ENCODE measurements at places on chromosomes 3 and 15.

- no peak for DNase-seq
These were observed 59.7 kb downstream of the NOX5 start for GRCh38 chr15:69074001-69074842.

DNA sequence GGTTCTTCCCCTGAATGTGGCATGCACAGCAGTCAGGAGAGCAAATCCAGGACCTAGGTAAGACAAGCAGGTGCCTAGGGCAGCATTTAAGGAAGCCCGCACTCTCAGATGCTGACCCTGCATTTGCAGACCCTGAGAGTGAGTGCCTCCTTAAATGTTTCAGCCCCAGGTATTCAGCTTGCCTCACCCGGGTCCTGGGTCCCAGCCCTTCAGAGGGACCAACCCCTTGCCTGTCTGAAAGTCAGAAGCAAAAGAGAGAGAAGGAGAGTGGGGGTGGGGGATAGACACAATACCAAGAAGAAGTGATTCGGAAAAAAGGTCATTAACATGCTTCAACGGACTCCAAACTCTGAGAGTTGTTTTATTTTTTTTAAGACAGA is 75.0 kb downstream of the MEGF11 start:
- DNase-seq = no peak

- DNase-seq = no peak
These were observed 25.6 kb upstream of the NR2E3 start for GRCh38 chr15:71784719-71785118.

DNA sequence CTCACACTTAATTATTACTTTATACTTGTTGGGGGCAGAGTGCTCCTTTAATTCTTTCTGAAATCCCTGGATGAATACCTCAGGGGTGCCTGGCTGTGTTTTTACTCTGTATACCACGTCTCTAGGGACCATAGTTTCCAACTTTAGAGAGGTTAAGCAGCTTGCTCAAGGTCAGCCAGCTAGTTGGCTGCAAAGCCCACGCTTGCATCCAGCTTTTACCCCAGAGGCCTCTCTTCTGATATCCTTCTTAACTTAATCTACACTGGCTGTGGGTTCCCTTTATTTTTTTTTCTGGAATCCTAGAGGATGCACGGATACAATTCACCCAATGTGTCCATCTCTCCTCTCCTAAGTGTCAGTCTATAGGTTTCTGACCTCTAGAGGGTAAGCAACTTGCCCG is 1.4 kb downstream of the PDZRN3 start:
- no peak for DNase-seq

GRCh38 chr15:58110999-58111717 is 27.0 kb upstream of the AQP9 start:
- no peak for DNase-seq

GRCh38 chr3:25907081-25907480 is 117.2 kb downstream of the OXSM start:
- DNase-seq = no peak

GRCh38 chr15:94620632-94621031 is 389.3 kb downstream of the MCTP2 start:
- no peak for DNase-seq

DNA sequence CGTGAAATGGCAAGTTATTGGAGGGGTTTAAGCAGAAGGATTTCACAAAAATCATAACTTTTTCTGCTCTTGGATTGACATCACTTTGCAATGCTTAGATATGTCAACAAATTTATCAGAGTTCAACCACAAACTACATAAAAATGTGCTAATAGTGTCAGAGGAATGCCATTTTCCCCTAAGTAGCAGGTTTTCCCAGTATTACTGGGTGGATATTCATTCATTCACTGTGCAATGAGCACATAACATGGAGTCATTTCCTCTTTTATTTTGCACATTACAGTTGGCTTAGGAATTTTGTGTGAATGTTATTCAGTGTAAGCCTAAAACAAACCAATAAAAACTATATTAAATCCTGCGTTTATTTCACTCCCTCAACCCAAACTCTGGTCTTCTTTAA is 537.3 kb upstream of the MCTP2 start:
- DNase-seq = no peak

GRCh38 chr3:22922317-22922716 is 280.8 kb upstream of the UBE2E2 start:
- DNase-seq = no peak

- peak; percentile 44 for DNase-seq
These were observed 22.0 kb downstream of the SLC7A14 start for GRCh38 chr3:170563712-170564423.

GRCh38 chr3:8658306-8659212 is 14.0 kb upstream of the SSUH2 start:
- peak; percentile 36 for DNase-seq

DNA sequence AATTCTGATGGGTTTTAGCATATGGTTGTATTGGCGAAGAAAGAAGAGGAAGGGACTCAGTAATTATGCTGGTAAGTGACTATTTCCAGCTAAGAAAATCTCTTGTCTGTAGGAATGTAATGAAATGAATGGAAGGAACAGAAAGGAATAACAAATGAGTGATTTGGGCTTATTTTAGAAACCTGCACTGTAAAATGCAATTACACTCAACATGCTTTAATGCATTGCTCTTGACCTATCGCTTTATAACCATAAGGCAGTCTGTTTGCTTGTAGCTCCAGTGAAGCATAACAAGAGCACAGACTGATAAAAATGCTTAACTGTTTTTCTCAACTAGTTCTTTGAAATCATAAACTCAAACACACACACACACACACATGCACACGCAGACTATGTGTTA is 549.0 kb downstream of the ROBO2 start:
- DNase-seq = no peak

GRCh38 chr3:167151636-167152035 is 228.5 kb downstream of the ZBBX start:
- DNase-seq = no peak

DNA sequence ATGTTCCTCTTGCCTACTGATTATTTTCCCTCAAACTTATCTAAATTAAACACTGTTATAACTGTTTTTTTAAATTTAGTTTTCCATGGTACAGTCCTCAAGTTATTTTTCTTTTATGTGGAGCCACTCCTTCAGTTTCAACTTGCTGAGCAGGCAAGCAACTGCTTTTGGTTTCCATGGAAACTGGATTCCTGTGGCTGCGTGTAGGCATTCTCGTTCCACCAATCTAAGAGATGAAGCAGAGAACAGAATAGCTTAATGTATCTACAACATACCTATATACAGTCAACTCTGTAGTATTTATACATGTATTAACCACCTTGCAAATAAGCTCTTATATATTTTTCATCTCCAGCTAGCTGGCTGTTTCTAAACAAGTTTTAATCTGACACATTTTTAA is 25.8 kb upstream of the ANXA2 start:
- no peak for DNase-seq

DNA sequence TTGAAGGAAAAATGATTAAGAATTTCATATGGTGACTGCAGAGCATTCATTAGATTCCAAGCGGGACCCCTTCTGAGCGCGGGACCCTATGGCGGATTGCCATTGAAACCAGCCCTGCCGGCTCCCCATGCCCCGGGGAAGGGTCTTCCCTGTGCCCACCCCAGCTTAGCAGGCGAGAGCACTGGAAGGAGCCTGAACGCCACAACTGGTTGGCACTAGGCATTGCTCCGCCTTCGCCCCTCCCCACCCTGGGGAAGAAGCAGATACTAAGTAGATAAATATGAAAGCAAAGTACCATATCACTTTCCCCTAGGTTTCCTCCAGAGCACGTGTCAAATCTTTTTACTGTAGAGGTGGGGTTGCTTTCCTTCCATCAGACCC is 70.7 kb downstream of the CYP19A1 start:
- no peak for DNase-seq

GRCh38 chr15:83118291-83118827 is 10.9 kb downstream of the TM6SF1 start:
- no peak for DNase-seq

GRCh38 chr3:117102426-117102825 is 392.8 kb downstream of the TUSC7 start:
- no peak for DNase-seq

- DNase-seq = peak; percentile 83
These were observed 8.4 kb downstream of the NBEAL2 start for GRCh38 chr3:46987743-46988401.

DNA sequence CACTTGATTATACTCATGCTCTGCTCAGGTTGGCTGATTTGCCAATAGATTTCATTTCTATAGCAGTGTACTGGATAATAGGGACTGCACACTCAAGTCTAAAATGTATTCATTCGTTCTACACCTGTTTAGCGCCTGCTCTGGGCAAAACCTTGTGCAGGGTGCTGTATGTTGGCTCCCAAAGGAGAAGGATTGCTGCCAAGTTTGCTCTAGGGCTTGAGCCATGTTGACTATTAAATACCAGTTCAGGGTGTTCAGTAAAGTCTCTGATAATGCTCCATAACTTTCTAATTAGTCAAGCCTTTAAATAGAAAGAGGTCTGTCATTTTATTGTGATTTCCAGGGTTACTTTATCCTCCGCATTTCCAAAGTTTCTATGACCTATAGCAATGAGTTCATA is 470.2 kb downstream of the MAGI1 start:
- DNase-seq = no peak

DNA sequence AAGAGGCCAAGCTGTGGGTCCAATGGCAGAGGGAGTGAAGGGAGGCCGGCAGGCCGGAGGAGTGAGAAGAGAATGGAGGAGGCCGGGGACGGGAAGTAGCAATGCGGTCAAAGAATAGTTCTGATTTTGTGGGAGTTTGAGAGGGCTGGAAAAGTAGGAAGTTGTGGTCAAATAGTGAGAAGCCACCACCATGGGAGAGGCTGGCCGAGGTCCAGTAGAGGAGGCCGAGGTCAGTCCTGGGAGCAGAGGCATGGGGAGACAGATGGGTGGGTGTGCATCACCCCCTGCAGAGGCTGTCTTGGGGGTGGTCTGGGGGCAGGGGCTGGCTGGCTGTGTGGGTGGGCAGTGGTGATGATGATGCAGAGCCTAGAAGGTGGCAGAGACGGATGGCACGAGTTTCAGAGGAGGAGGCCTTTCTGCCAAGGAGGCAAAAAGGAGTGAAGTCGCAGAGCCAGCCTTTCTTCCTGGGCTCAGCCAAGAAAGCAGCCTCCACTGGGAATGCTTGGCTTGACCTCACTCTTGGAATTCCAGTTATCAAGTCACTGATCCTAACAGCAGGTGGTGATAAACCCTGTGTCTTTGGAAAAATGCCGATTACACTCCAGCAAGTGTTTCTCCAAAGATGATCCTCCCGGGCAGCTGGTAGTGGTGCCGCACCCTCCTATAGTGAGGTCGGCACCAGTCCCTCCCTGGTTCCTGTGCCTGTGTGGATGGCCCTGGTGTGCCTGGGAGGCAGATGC is 57.3 kb downstream of the ARNT2 start:
- no peak for DNase-seq

DNA sequence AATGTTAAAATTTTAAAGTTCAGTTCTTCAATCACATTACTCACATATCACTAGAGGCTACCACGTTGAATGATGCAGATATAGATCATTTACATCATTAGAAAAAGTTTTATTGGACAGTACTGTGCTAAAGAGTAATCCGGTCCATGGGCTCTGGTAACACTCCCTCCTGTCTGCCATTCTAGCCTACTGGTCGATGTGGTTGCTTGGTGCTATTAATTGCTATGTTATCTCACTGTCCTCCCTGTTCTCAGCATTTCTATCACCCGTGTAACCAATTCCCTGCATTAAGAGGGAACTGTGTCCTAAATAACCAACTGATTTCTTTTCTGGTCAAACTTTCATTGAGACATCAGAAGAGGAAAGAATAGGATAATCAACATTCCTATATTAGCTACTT is 347.5 kb upstream of the RBMS3 start:
- no peak for DNase-seq

GRCh38 chr3:197532388-197532787 is 23.4 kb downstream of the BDH1 start:
- no peak for DNase-seq

DNA sequence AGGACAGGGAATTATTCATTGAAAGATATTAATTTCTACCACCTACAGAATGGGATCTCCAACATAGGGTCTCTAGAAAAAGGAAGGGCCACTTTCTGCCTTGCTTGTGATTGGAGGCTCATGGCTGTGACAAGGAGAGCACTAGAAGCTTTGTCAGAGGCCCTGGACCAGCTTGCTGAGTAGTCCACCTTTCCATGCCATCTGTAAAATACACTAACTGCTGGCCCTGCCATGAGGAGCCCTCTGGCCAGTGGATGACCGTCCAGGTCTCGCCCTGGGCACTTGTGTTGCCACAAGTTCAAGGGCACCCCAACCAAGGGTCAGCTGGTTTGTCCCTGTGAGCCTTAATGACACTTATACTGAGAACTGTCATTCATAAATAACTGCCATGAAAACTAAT is 1.6 kb upstream of the SYNM start:
- no peak for DNase-seq

GRCh38 chr3:167899093-167899492 is 163.6 kb downstream of the SERPINI1 start:
- no peak for DNase-seq

GRCh38 chr3:48107227-48107626 is 81.0 kb downstream of the CDC25A start:
- DNase-seq = no peak

- DNase-seq = no peak
These were observed 130.9 kb downstream of the LRRK1 start for GRCh38 chr15:101049856-101050622.

DNA sequence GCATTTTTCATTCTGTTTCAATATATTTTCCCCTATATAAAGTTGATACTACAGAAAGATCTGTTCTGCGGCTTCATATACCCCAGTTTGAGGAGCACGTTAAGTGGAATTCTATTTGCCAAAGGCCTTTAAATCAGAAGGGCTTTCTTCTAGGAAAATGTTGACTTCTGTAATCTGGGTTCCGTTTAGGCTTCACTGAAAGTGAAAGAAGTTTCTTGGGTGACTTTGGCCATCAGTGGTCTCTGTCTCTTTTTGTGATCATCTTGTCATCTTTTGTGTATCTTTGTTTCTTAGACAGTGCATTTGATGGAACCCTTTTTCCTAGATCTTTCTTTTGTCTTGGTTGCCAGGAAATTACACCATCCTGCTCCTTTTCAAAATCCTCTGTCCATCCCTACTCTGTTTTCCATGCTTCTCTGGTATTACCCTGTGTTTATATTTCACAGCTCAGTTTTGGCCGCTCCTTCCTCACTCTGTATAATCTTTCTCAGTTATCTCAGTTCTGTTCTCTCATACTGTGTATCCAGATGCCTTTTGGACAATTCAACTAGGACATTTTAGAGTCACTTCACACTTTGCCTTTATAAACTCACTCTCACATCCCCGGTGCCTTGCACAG is 40.7 kb upstream of the MAP3K13 start:
- DNase-seq = no peak

DNA sequence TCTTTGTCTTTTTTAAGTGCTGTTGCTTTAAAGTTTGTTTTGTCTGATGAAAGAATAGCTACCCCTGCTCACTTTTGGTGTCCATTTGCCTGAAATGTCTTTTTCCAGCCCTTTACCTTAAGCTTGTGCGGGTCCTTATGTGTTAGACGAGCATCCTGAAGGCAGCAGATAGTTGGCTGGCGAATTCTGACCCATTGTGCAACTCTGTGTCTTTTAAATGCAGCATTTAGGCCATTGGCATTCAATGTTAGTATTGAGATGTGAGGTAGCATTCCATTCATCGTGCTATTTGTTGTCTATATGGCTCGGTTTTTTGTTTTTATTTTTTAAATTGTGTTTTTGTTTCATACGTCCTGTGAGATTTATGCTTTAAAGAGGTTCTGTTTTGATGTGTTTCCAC is 55.0 kb downstream of the ZDHHC19 start:
- no peak for DNase-seq
